Activated T-cell treated with anti-CD3 and anti-CD28 coated beads, Interleukin-2, amount 50 U/mL, for 24 hours (primary cell): ENCODE measurements at places on chromosomes 3 and 15.

DNA sequence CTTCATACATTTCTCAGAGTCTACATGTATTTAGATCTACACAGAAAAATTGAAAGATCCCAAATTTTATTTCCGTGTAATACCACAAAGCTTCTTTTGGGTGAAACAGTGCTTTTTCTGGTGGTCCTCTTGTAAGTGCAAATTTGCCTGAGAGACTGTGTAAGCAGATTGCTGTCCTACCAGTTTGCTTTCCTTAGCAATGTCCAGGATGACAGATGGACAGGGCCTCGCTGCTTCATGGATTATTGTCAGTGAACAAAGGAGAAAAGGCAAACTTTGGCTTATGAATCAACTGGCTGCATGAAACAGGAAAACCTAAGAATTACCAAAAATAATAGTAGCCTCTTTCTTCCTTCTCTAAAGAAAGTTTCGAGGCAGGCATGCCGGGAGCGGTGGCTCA is 82.6 kb upstream of the UBE2E1 start:
- no peak overlapping the region for H3K4me3 ChIP-seq
- DNase-seq, result no peak
- H3K27me3 ChIP-seq, result no peaks in the 10 kb centered on the region
- H3K27ac ChIP-seq, result no peak overlapping the region
- peaks cover 8% of the 10 kb centered on the region for H3K4me1 ChIP-seq

DNA sequence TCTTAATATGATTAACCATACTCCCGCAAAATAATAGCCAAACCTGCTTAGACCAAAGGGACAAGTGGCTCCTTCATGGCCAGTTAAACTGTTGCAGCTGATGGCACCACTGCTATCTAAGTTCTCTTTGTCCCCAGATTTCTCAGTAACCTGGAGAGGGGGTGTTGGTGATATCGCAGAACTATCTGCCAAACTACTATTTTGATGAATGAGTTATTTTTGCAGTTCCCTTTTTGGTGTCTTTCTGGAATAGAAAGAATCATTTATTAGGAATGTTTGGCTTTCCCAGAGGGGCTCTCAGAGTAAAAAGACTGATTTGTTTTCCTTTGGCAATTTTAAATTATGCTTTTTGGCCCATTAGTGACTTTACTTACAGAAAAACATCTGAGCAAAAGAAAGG is 33.0 kb downstream of the CLEC3B start:
- peaks cover 25% of the 10 kb centered on the region for H3K4me1 ChIP-seq
- H3K27ac ChIP-seq, result no peak overlapping the region
- H3K36me3 ChIP-seq, result no peaks in the 10 kb centered on the region
- H3K27me3 ChIP-seq, result no peaks in the 10 kb centered on the region
- DNase-seq, result no peak
- no peak overlapping the region for H3K4me3 ChIP-seq

GRCh38 chr3:183128709-183129108 is 29.4 kb upstream of the MCCC1 start:
- peaks cover 35% of the 10 kb centered on the region for H3K36me3 ChIP-seq
- DNase-seq, result no peak
- no peaks in the 10 kb centered on the region for H3K27me3 ChIP-seq
- H3K27ac ChIP-seq, result no peak overlapping the region
- H3K4me3 ChIP-seq, result no peak overlapping the region

- no peaks in the 10 kb centered on the region for H3K36me3 ChIP-seq
- no peaks in the 10 kb centered on the region for H3K4me1 ChIP-seq
- H3K27ac ChIP-seq, result no peak overlapping the region
- no peak overlapping the region for H3K4me3 ChIP-seq
Measured at GRCh38 chr15:35151782-35152181, 66.7 kb upstream of the NANOGP8 start.

DNA sequence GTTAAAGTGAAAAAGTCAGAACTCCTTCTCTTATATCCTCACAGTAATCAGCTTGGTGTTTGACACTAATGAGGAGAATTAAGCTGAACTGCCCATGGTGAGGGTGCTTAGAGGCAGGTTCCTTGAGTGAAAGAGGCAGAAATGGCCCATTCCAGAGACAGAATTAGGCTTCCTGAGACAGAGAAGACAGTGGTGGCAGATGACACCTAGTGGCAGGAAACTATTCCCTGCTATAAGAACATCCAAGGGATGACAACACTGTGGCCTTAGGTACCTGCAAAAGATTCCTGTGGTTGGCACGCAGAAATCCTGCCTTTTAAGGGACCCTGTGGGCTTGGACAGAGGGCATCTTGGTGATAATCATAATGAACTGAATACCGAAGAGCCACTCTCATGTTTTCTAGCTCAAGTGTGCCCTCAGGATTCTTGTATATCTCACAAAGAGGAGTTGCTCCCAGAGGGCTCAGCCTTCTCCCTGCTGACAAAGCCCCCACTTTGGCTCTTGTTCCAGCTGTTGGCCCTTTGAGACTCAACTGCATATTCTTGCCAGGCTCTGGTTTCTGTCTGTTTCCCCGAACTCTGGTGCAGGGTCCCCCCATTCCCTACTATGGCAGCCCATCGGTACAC is 56.0 kb downstream of the KBTBD12 start:
- H3K4me3 ChIP-seq, result no peak overlapping the region
- no peaks in the 10 kb centered on the region for H3K36me3 ChIP-seq
- H3K27ac ChIP-seq, result no peak overlapping the region
- peaks cover 19% of the 10 kb centered on the region for H3K27me3 ChIP-seq
- H3K4me1 ChIP-seq, result no peaks in the 10 kb centered on the region

DNA sequence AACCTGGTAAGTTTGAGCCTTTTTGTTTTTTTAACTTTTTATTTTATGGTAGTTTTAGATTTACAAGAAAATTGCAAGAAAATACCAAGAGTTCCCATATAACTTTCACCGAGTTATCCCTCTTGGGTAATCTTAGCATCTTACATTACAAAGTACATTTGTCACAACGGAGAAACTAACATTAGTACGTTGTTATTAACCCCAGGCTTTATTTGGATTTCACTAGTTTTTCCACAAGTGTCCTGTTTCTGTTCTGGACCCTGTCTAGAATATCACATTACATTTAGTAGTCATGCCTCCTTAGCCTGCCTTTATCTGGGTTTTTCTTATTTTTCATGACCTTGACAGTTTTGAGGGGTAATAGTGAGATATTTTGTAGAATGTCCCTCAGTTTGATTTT is 53.5 kb upstream of the KPNA4 start:
- H3K4me1 ChIP-seq, result no peaks in the 10 kb centered on the region
- DNase-seq, result no peak
- peaks cover 29% of the 10 kb centered on the region for H3K27me3 ChIP-seq
- no peak overlapping the region for H3K4me3 ChIP-seq
